ENCODE measurements at places on chromosomes 7 and 10.
A peak's percentile ranks its signal among the peaks of the same experiment; 100 is the strongest.

GRCh38 chr7:45703373-45703821, 129.2 kb downstream of the ADCY1 start:
- DNase-seq = no peak

- peak; percentile 80 for DNase-seq
These were observed 1.2 kb downstream of the GPNMB start for GRCh38 chr7:23247603-23248335.

- no peak for DNase-seq
These were observed 51.2 kb upstream of the NXPH1 start for GRCh38 chr7:8382004-8382730.

DNA sequence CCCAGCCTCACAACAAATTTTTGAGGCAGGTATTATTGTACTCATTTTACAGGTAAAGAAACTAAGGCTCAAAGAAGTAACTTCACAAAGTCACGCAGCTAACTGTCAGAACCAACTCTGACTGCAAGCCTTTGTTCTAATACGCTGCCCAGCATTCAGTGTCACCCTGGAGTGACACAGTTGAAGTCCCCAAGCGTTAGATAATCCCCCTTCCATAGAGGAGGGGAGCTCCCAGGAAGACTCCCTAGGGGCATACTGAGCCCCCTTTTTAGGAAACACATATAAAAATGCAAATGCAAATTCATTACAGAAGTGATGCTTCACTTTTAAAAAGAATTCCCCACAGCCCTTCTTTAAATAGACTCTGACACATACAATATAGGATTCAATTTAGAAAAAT, 101.0 kb upstream of the MACROH2A2 start:
- DNase-seq = no peak

GRCh38 chr10:28925121-28925663, 247.9 kb downstream of the BAMBI start:
- DNase-seq = no peak

DNA sequence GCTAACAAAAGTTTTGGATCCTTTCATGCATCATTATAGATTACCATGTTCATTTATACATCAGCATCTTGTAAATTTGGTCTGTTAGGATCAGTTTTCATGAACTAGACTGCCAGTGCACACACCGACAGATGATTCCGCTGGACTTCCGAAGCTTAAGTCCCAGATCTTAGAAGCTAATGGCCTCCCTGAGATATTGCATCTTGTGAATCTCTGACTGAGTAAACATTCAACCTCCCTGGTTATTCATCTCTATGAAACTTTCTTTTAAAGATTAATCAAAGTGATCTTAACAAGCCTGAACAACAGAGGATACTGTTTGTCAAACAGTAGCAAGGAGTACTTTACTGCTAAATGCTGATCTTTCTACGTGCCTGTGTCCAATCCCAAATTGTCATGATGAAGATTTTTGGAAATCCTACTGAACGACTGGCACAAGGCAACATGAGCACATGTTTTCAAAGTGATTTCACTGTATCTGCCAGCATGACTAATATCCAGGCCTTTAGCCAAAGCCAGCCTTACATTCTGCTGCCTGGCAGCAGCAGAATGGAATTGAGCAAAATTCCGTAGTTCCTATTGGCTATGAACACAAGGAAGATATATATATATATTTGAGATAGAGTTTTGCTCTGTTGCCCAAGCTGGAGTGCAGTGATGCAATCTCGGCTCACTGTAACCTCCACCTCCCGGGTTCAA, 91.3 kb upstream of the ANK3 start:
- no peak for DNase-seq

DNA sequence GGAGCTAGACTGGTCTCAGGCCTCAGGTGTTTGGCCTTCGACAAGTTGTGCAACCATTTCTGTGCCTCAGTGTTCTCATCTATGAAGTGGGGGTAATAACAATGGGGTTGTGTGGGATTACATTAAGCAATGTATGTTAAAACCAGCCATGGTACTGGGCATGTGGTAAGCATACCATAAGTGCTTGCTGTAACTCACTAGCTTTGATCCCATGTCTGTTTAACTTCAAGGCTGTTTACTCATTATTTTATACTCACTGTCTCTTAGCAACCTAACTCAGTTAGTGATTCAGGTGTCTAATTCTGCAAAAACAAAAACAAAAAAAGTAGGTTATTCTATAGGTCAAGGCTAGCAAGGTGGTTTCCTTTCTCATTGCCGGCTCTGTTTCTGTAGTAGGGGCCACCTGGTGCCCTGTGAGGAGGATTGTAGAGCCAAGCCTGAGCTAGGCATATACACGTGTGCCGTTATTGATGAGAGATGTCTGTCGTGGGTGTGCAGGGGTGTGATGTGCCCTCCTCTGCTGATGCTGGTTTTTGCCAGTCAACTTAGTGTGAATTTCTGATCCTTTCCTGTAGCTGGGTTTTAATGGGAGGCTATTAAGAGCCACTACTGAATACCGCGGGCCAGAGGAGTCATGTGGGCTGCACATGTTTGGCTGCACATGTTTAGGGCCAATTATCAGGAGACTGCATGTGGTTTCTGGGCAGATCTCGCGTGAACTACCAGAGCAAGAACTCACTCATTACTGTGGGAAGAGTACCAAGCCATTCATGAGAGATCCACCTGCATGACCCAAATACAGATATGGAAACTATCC, 56.2 kb downstream of the EEPD1 start:
- DNase-seq = no peak

- no peak for DNase-seq
These were observed 41.1 kb downstream of the GLRX3 start for GRCh38 chr10:130177250-130177649.
